ENCODE measurements at places on chromosomes 12 and 14.

DNA sequence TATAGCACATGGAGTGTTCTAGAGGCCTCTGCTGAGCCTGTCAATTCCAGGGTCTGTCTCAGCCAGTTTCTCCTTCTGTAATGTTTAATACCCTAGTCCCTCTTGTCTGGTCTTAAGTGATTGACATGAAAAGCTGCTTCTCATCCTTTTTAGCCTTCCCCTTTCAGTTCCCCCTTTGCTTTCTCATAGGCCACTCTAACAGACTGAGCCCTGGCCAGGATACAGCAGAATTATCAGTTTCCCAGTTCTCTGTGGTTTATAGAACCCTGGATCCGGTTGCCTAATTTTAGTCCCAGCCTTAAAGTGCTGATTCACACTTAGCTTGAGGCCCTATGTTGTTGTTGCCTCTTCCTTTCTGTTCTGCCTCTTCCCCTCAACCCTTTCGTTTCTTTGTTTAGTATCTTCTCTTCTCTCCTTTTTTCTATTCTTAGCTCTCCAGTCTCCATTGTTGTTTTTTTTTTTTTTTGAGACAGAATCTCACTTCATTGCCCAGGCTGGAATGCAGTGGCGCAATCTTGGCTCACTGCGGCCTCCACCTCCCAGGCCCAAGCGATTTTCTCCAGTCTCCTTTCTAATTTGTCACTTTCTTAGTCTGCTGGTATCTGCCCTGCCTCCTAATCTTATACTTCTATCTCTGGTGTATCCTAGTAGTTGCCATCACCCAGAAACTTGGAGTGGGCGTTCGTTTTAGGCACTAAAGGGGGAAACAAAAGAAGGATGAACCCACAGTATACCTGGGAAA is 2.9 kb upstream of the BIN2 start:
- no peak for DNase-seq

- DNase-seq = peak; percentile 58
Measured at GRCh38 chr14:23379366-23380196, 2.7 kb downstream of the CMTM5 start.

- DNase-seq = no peak
Measured at GRCh38 chr12:47602949-47603558, 102.8 kb downstream of the RPAP3 start.

GRCh38 chr14:56153267-56153666 is 35.1 kb downstream of the PELI2 start:
- no peak for DNase-seq

DNA sequence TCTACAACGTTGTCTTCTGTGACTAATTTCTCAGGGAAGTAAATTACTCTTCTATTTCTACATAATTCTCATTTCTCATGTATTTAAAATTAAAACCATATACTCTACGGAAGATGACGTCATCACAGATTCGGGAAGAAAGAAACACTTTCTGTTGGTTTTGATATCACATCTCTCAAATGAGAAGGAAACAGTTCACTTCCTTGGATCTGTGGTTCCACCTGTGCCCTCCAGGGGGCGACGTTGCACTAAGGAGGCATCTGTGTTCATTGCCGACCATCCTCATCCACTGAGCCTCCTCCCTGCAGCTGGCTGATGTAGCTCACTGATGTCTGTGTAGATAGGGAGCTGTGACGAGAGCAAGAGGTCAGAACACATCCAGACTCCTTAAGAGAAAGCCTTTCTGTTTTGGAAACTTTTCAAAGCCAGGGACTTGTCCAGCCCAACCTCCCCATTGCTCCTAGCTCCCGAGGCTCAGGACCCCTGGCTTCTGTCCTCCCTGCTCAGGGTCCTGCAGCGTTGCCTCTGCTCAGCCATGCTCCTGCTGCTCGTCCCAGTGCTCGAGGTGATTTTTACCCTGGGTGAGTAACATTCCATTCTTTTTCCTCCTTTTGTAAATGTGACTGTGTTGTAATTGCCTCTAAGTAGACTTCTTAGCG is 172.7 kb upstream of the OR4E1 start:
- peak; percentile 67 for DNase-seq

GRCh38 chr12:32754111-32754510 is 1.6 kb downstream of the YARS2 start:
- DNase-seq = no peak

GRCh38 chr14:59595071-59595470 is 18.5 kb upstream of the CCDC175 start:
- DNase-seq = no peak

DNA sequence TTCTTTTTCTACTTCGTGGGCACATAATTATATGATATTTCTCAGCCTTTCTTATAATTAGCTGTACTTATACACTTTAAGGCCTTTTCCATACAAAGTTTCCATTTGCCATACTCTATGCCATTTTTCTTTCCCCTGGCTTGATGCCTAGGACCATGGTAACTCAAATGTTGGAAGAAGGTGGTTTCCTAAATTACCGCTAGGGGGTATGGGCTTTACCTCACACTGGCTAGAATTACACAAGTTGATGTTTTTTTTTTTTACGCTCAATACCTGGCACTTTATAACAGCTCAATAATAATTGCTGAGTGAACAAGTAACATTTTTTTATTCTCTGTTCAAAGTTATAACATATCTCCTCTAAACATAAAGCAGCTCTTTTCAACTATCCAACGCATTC is 306.8 kb upstream of the LRFN5 start:
- no peak for DNase-seq

GRCh38 chr12:31715283-31715825 is 13.5 kb downstream of the AMN1 start:
- no peak for DNase-seq

DNA sequence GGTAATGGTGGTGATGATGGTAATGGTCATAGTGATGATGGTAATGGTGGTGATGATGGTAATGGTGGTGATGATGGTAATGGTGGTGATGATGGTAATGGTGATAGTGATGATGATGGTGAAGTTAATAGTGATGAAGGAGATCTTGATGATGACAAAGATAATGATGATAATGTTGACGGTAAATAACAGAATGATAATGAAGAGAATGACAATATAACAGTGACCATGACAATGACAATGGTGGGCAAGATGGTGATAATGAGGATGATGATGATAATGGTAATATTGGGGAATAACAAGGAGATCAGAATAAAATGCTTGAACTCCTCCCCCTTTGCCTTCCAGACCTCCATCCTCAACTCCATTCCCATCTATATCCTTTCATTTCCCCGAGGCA is 233.3 kb upstream of the SFSWAP start:
- DNase-seq = no peak

DNA sequence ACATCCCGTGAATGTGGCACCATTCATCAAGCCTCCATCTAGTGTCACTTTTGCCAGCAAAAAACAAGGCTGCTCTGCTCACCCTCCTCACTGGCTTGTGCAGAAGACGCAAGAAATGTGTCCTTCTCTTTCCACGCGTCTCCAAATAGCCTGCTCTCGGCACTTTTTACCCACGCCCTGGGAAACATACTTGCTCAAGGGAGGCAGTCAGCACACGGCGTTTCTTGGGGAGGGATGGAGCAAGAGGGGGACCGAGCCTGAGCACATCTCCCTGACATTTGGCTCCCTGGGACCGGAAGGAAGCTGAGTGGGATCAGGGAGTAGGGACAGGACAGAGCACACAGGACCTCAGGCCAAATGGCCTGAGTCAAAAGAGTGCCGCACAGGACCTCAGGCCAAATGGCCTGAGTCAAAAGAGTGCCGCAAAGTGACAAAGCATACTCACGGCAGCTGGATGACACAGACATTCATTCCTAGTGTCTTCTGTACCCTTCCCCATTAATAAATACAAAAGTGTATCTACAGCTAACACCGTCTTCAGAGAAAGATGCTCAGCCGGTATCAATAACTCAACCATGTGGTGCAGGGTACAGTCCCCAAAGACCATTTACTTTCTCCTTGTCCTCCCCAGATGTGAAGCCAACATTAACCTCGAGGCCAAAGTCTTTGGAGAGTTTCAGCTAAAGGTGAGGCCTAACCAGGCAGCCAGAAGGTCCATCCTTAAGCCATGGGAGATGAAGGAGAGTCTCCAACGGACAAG is 7.1 kb downstream of the BCL11B start:
- DNase-seq = no peak

DNA sequence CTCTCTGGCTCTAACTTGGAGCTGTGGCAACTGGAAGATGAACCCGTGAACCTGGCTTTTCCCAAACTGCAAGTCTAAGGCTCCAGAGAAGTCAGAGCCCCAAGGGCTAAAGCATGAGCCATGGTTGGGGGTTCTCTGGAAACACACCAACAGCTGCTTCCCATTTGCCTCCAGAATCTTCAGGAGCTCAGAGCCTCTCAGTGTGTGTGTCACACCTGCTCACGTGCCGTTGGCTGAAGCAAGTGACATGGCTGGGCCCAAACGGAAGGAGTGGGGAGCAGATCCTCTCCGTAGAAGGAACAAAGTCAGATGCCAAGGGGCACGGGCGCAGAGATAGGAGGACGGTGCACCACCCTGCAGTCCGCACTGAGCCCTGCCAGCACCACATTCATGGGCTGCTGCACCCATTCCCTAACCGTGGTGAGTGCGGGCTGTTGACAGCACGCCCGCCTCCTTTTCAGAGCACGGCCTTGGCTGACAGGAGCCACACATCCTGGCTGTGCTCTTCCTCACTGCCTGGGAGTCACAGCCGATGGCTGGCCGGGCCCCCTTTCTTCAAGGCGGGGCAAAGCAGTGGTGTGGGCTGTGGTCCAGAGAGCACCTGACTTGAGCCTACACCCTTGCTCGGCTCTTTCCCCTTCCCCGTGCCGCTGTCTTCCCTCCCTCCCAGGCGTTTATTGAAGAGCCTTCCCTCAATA is 16.6 kb upstream of the TRAF3 start:
- no peak for DNase-seq

Measured in stimulated activated naive CD4-positive, alpha-beta T cell (primary cell).